ENCODE measurements at places on chromosomes 6 and 20. TPM values are rescaled to one million over a fixed set of nuclear protein-coding genes. Genes with fewer than 3 reads are reported as not detected.

DNA sequence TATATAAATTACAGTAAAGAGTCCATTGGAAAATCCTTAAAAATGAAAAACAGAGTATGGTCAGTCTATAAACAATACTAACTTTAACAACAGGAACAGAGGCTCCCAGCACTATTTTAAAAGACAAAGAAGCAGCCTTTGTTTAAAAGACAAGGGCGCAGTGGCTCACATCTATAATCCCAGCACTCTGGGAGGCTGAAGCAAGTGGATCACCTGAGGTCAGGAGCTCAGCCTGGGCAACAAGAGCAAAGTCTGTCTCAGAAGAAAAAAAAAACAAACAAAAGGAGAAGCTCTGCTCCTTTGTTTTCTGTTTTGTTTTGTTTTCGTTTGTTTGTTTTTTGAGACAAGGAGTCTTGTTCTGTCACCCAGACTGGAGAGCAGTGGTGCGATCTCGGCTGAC is 89.4 kb downstream of the DTNBP1 start:
- H3K27me3 ChIP-seq: no peaks in the 10 kb centered on the region
- DNase-seq: no peak
- no peaks in the 10 kb centered on the region for H3K36me3 ChIP-seq
- peaks cover 16% of the 10 kb centered on the region for H3K4me1 ChIP-seq

DNA sequence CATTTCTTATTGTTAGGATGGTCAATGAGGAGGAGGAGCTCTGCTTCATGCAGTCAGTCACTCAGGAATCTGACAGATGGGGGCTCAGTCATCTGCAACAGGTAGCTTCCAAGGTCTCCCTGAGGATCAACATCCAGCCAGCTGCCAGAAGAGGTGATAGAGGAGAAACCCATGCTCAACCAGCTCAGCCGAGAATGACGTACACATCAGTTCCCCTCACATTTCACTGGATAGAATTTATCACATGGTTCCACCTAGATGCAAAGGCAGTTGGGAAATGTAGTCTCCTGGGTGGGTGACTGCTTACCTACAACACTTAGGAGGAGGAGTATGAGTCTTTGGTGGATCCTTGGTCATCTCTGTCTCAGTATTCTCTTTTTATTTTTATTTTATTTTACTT is 144.5 kb downstream of the CEBPB start:
- DNase-seq: peak; percentile 0
- H3K36me3 ChIP-seq: no peaks in the 10 kb centered on the region
- no peaks in the 10 kb centered on the region for H3K27me3 ChIP-seq

GRCh38 chr6:141830530-141830929 is 302.2 kb upstream of the GJE1 start:
- H3K4me3 ChIP-seq: no peak overlapping the region
- H3K27ac ChIP-seq: no peak overlapping the region
- H3K4me1 ChIP-seq: no peaks in the 10 kb centered on the region
- DNase-seq: no peak

DNA sequence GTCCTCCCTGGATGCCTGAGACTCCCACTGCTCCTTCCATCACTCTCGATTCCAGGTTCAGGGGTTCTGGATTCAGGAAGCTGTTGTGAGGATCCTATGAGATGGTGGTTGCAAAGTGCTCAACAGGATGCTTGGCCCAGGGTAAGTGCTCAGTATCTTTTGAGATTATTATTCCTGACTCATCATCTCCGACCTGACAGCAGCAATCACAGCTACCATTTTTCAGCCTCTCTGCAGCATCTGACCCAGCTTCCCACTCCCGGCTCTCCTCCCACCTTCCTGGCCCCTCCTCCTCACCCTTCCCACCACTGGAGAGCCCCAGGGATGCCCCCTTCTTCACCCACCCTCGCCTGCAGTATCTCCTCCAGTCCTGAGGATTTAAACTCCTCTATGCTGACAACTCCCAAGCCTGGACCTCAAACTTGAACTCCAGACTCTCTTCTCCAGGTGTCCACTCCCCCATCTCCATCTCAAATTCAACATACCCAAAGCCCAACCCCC is 36.8 kb upstream of the KCNB1 start:
- H3K27ac ChIP-seq: no peak overlapping the region
- no peaks in the 10 kb centered on the region for H3K27me3 ChIP-seq
- peaks cover 8% of the 10 kb centered on the region for H3K4me1 ChIP-seq

GRCh38 chr6:123849406-123849805 is 45.7 kb downstream of the NKAIN2 start:
- peaks cover 8% of the 10 kb centered on the region for H3K4me1 ChIP-seq
- H3K4me3 ChIP-seq: no peak overlapping the region
- H3K36me3 ChIP-seq: no peaks in the 10 kb centered on the region
- H3K27me3 ChIP-seq: no peaks in the 10 kb centered on the region
- no peak overlapping the region for H3K27ac ChIP-seq

Gene SLC22A16
- not detected for total RNA-seq
